T-helper 1 cell (primary cell): ENCODE measurements at places on chromosomes 7 and 10.
A peak's percentile ranks its signal among the peaks of the same experiment; 100 is the strongest.

DNA sequence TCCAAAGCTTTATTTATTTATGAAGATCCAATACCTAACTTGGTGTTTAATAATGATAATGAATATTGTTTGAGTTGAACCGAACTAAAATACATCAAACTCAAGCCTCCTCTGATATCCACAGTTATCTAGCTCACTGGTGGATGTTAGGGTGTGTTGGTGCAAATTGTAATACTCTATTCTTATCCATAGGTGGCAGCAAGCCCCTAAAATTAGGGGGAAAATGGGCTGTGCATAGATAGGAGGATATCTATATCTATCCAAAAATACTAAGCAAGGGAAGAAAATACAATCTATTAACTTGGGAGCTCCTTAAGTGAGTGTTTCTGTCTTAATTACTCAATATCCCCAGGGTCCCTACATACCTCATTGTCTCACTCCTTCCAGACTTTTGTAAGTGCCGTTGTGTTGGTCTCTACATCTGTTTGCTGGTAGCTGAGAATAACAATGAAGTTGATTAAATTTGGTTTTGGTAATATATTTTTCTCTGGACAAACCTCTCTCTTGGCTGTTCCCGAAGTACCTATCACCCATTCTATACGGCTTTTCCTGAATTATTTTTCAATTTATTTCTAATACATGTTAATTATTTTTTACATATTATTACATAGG is 55.0 kb upstream of the VWDE start:
- DNase-seq: no peak

DNA sequence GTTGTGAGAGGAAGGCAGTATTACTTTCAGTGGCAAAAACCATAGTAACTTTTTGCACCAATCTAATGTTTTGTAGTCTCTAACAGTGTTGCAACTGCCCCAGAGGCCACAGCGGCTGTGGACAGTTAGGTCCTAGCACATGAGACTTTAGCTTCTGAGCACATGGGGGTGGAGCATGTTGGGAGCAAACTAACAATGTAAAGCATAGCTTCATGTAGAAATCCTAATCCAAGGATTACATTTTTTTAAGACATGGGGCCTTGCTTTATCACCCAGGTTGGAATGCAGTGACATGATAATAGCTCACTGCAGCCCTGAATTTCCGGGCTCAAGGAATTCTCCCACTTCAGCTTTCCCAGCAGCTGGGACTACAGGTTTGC is 49.0 kb downstream of the LAMB1 start:
- DNase-seq: no peak

- DNase-seq: no peak
Measured at GRCh38 chr10:14573666-14574261, 200.9 kb downstream of the FAM107B start.

DNA sequence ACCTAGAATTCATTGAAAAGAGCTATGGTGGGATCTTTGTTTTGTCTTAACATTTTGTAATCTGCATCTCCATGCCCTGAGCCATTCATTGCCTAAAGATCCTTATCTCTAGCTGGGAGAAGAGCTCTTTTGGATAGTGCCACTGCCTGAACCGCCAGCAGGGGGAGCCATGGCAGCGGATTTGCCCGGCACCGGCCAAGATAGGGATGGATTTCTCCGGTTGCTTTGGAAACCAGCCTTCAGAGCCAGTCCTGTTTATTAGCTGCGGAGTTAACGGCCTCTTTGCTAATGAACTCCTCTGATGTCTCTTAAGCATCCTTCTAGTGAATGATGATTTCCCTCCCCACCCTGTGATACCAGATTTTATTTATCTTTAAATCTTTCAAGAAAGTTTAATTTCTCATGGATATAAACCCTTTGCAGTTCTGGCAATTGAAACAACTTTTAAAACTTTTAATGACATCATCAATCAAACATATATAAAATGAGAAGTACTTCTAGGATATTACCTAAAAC is 58.2 kb upstream of the LYZL2 start:
- DNase-seq: peak; percentile 80

- no peak for DNase-seq
Measured at GRCh38 chr10:51915031-51915542, 215.7 kb upstream of the CSTF2T start.

- DNase-seq: no peak
Measured at GRCh38 chr10:69492091-69492745, 41.0 kb downstream of the TSPAN15 start.

DNA sequence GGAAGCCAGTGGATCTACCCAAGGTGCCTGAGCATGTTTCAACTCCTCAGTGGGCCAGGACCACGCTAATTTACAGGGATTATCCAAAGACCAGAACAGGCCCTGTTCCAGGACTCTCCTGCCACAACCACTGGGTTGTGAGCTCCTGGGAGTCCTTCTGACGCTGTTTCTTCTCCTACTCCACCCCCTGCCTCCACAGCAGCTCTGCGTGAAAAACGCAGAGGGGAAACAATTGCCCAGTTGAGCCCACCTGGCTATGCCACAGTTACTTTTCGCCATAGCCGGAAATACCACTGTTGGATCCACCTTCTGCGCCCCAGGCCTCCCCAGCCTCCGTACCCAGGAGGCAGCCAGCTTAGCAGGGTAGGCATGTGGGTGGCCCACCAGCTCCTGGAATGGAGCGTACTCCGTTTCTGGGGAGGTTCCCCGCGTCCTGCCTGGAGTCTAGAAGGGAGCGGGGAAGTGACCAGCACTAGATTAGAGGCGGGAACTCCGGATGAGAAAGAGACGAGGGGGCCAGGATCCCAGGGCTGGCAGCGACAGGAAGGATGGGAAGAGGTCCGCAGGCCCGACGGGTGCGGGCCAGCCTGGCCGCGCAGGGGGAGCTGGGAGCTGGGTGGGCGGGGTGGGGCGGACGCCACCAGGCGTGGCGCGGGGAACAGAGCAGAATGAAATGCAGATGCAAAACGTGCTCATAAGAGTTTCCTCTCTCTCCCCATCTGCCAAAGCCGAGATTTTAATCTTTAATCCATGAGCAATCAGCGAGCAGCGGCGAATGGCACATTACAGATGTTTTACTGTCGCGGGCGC is 32.1 kb upstream of the PAX2 start:
- no peak for DNase-seq

- no peak for DNase-seq
Measured at GRCh38 chr7:27139334-27140125, 4.0 kb downstream of the HOXA5 start.

- DNase-seq: no peak
Measured at GRCh38 chr10:48464121-48464870, 140.6 kb downstream of the ARHGAP22 start.

DNA sequence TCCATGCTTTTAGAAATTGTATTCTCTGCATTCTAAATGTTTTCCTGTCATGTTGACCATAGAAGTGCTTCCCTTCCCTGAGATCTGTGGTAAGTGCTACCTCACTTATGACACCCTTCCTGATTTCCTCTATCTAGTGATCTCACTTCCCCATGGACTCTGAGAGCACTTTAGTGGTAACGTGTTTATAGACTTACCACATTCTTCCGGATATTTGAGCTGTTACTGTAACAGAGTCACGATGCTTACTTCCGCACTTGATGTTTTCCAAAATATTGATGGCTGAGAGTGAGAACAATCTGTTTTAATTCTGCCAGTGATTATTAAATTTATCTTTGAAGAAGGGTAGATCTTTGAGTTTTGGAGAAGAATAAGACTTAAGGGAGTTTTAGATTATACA is 60.1 kb upstream of the NAMPT start:
- DNase-seq: no peak

DNA sequence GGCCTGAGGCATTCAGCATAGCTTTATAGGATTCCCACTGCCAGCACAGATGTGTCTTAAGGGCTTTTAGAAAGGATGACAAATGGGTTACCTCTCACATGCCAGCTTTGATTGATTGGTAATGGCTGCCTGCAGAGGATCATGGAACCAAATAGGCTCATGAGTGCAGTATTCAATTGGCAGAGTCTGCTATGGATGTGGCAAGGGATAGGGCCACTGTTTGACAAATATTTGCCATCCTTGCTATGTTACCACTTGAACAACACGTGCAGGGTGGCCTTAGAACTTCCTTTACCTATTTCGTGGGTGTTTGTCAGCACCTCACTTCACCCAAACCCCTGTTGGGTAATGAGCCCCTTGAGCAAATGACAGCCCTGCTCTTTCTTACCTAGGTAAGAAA is 139.2 kb downstream of the C10orf105 start:
- DNase-seq: no peak

DNA sequence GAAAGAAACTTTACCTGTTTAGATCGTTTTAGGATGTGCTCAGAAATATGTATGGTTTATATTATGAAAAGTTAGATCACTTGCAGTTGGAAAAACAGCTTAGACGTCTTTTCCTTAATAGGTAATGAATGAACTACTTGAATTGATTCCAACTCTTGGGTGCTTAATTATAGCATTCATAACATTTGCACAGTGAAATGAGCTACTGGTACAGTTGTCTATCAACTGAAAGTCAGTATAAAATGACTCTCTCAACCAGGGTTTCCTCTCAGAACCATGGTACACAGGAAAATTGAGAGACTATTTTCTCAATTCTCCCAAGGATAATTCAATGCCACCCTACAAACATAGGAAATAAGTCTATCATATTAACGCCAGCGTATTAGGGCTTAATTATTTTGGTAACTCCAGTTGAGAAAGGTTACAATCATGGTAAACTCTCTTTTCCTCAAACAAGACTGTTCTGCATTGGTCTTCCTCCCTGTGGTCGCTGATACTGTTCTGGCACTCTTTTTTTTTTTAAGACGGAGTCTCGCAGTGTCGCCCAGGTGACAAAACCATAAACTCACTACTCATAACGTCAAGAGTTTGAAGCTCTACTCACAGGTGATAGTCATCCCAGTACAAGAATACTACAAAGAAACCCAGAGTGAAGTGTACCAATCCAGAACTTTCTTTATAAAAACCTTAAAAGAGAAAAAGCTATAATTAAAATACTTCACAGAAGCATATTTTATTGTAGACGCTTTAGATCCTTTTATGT is 2.0 kb downstream of the ANLN start:
- DNase-seq: no peak

GRCh38 chr10:122021828-122022227 is 32.9 kb downstream of the TACC2 start:
- DNase-seq: no peak

DNA sequence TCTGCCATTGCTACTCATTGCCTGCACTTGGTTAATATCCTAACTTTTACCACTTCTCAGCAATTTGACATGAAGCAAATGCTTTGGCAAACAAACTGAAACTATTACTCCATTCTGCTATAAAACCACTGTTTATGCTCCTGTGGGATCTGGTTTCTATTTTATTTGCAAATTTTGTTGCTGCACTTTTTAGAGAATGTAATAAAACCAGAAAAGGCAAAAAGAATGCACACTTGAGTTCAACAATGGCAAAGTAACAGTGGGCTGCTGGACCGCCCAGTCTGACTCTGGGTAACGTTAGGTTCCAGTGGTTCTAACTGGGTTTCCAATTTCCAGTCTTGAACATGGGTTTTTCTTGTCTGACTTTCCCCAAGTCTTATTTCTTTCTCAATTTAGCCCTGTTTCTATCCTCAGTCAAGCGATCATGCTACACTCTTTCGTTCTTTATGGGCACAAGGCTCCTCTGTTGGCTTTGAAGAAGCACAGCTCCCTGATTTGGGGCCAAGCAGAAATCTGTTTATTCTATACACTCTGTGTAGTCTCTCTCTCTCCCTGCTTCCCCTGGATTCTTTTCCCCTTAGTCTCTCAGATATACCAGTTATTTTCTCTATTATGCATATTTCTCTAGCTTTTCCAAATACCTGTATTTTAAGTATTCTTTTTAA is 129.2 kb upstream of the FAM3C start:
- DNase-seq: no peak

- no peak for DNase-seq
Measured at GRCh38 chr10:32433542-32433941, 12.4 kb upstream of the CCDC7 start.

- DNase-seq: no peak
Measured at GRCh38 chr7:135728136-135728669, at the start of gene SLC13A4. SLC13A4 (minus strand) TSS chr7:135728186; CDS start chr7:135727496, 690 bp downstream.

DNA sequence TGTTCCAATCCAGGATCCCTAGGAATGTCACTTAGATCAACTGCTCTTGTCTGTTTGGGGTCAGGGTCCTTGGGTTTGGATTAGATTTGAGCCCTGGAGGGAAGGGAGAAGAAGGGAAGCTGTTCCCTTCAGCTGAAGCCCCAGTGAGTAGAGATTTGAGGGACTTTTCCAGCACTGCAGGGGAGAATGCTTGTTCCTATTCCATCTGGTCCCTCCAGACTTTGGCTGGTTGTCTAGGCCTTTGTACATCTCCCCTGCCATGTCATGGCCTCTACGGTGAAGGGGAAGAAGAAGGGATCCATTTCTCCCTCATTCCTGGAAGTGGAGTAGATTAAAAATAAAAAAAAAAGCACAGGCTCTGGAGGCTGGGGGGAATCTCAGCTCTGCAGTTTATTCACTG is 11.1 kb downstream of the C10orf62 start:
- no peak for DNase-seq

- DNase-seq: no peak
Measured at GRCh38 chr7:40885503-40885902, 750.7 kb downstream of the SUGCT start.

DNA sequence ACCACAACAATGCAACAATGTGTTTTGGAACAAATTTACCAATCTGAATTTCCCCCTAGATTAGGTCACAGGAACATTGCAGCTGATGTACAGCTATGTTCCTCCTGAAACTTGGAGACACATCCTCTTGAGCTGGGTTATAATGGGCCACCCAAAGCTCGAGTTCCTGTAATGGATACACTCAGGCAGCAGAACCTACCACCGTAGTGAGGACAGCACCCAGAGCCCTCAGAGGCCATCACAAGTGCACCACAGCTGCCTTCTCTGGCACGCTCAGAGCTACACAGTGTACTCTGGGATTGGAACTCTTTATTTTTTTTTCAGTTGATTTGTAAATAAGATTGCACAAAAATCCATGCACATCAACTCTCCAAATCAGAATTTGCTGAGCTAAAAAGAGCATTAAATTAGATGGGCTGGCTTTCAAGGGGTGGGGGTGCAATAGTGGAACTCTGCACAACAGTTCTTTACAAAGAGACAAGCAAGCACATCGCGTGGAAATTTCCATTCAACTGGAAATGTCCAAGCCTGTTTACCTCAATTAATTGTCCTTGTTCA is 56.7 kb downstream of the EGFR start:
- DNase-seq: no peak

DNA sequence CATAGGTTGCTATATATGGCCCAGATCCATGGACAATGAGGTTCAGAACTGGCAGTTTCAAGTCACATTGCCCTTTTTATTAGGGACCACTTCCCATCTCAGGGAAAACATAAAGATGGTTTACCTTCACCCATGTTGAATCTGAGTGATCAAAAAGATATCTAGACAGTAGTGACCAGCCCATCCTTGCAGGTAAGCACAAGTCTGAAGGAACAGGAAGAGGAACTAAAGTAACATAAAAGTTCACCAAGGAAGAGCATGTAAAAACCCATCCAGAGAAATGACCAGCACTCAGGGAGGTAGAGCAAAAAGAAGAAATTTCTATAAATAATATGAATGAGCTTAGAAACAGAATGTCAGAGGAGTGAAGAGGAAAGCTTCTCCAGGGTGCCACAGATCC is 382.5 kb downstream of the PARD3 start:
- no peak for DNase-seq
